ENCODE measurements at places on chromosomes 11 and 22. TPM values are rescaled to one million over a fixed set of nuclear protein-coding genes. Genes with fewer than 3 reads are reported as not detected.

DNA sequence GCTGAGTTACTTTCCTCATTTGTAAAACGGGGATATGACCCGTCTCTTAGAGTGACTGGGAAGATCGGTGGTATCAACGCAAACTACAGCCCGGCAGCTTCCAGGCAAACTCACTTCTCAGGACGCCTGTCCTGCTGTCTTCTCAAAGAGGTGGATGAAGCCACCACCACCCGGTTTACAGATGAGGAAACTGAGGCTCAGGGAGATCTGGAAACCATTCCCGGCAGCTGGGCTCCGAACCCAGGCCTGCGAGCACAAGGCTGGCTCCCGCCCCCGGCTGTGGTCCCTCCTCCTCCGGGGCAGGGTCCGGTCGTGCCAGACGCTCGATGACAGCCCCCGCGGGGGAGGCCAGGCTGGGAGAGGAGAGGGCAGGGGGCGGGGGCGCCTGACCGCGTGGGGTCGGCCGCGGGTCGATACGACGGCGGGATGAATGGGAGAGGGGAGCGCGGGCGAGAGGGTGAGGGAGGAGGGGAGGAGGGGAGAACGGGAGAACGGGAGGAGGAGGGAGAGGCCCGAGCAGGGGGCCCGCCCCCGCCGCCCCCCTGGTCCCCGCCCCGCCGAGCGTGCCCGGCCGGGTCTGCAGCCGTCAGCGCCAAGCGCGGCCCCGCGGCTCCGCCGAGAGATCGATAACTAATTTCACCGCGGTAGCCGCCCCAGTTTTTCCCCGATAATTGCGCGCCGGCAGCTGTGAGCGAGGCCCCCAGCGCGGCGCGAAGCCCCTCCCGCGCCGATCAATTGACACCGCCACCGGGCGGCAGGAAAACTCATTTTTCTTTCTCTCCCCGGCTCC, 14.0 kb downstream of the IGLL1 start:
- DNase-seq = peak; percentile 62

DNA sequence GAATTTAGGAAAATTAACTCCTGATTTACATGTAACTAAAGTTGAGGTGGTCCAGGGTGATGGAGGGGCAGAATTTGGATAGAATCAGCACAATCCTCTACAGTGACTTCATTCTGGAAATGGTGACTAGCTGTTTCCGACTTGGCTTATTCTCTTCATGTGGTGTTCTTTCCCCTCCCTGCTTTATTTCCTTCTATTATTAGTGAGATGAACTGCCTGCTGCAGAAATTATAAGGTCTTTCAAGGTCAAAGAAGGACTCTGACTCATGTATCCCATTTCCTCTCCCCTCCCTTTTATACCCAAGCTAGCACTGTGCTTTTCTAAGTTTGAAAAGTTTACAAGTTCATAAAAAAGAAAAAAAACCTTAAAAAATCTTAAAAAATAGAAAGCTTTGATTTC, 12.2 kb upstream of the MRPL17 start:
- DNase-seq = peak; percentile 46

DNA sequence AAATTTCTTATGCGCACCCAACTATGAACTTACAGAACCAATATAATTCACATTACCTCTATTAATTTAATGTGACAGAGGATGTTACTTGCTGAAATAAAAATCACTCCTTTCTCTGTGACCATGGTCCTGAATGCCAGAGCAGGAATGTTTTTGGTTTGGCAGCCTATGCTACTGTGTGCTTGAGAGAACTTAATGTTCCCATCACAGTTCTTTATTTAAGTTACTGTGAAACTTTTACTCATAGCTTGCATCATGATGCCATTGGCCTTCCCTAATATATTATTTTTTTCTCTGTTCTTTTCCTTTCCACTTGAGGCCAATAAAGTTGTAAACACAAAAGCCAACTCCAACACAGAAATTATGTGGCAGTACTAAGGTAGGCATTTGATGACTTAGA, 142.2 kb downstream of the FAM76B start:
- DNase-seq = no peak

GRCh38 chr11:115885535-115886421, 381.6 kb upstream of the CADM1 start:
- peak; percentile 49 for DNase-seq

DNA sequence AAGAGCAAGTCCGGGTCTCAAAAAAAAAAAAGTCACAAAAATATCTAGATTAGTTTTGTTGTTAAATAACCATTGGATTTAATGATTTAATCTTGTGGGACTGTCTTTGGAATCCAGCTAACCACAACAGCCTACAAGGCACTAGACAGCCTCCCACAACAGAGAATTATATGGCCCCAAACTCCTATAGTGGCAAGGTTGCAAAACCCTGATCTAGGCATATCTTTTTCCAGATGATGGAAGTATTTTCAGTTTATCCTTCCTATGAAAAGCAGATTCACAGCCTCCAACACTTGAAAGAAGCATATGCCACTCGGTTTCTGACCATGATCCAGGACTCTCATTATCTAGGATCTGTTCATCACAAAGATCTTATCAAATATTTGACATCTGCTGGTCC, 5.4 kb upstream of the C11orf87 start:
- DNase-seq = no peak

DNA sequence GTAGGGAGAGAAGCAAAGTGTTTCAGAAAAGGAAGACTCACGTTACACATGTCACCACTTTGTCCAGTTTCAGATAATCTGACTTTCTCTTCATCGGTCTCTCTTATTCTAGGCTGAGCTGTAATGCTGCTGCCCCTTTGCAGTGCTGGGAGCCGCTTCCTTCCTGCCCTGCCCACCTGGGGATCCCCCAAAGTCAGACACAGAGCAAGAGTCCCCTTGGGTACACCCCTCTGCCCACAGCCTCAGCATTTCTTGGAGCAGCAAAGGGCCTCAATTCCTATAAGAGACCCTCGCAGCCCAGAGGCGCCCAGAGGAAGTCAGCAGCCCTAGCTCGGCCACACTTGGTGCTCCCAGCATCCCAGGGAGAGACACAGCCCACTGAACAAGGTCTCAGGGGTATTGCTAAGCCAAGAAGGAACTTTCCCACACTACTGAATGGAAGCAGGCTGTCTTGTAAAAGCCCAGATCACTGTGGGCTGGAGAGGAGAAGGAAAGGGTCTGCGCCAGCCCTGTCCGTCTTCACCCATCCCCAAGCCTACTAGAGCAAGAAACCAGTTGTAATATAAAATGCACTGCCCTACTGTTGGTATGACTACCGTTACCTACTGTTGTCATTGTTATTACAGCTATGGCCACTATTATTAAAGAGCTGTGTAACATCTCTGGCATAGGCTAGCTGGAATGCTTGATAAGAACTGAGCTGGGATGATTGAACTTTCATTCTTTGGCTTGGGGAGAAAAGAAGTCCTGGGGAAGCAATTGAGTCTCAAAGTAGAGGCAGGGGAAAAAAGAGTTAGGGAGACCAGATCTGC, 31.2 kb upstream of the SMIM35 start:
- DNase-seq = peak; percentile 13

- peak; percentile 65 for DNase-seq
Measured at GRCh38 chr11:131370090-131370751, at the start of gene NTM. Gene NTM (plus strand): TSS chr11:131370615.

- peak; percentile 43 for DNase-seq
Measured at GRCh38 chr22:45163099-45163450, 650 bp upstream of the NUP50 start.

GRCh38 chr11:57434640-57435546, 8.0 kb upstream of the SLC43A3 start:
- DNase-seq = peak; percentile 91

GRCh38 chr11:95676308-95676707, 113.3 kb downstream of the FAM76B start:
- no peak for DNase-seq

GRCh38 chr11:31943056-31943780, 132.1 kb upstream of the PAX6 start:
- DNase-seq = no peak

DNA sequence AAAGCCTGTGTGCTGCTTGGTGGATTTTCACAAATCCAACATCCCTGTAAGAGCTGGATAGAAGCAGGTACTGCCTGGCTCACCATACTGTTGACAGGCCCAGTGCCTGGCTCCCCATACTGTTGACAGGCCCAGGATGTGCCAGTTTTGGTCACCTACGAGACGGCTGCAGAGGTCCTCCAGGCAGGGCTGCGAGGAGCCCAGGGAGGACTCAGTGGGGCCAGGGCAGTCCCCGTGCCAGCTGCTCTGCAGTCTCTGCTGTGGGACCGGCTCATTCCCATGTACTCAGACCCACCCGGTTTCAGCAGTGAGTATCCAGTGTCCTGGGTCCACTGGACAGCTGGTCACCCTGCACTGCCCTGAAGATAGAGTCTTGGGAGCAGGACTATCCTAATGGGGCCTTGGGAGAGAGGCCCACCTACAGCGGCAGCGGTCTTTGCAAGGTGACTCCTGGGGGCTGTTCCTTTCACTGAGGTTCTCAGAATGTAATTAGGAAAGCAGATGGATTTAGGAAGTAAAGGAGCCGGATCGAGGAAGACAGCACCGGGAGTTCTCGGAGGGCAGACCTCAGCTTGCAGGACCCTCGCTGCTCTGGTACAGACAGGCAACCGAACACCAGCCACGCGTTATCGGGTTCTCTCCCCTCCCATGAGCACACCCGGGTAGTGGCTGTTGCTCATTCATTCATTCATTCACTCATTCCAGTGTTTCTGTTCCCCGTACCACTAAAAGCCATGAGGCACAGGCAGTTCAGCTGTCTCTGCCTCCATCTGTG, 106.1 kb downstream of the CTTN start:
- DNase-seq = no peak

DNA sequence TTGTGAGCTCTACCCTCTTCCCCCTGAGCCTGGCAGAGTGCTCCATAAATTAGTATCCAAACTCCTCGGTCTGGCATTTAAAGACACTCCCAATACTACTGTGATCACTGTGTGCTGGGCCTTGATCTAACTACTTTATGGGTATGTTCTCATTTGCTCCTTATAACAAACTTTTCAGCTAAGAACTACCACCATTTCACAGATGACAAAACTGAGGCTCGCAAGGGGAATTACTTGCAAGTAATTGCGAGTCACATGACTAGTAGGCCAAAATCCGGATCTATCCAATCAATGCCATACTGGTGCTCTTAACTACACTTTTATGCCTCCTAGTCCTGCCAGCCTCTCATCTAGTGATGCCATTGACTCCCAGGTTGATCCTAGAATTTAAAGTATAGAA, 3.6 kb downstream of the THOC5 start:
- no peak for DNase-seq

DNA sequence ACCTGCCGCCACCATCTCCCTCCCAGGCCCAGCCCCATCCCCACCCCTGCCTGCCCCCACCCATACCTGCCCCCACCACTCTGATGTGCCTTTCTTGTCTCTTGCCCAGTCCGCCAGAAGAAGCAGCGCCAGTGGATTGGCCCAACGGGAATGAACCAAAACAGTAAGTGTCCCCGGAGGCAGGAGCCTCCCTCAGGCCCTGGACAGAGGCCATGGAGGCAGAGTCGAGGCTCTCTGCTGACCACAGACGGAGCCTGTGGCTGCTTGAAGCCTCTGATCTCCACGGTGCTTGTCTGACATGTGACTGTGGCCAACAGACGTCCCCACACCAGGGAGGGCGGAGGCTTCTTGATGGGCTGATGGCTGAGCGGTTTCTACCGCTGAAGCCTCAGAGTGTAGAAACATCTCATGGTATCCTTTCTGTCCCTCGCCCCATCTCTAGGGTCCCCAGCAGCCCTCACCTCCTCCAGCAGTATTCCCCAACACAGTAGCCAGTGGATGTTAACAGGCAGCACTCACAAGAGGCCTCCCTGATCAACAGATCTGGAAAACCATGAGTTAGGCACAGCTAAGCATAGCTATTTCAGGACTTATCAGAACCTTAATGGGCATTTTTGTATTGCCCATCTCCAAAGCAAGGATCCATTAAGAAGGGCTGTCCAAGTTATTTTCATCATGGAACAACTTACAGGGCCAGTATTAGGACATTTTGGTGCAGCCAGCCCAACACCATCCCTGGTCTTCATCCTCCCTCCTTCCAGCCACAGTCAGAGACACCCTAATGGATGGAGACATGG, 21.7 kb downstream of the CD5 start:
- DNase-seq = no peak

DNA sequence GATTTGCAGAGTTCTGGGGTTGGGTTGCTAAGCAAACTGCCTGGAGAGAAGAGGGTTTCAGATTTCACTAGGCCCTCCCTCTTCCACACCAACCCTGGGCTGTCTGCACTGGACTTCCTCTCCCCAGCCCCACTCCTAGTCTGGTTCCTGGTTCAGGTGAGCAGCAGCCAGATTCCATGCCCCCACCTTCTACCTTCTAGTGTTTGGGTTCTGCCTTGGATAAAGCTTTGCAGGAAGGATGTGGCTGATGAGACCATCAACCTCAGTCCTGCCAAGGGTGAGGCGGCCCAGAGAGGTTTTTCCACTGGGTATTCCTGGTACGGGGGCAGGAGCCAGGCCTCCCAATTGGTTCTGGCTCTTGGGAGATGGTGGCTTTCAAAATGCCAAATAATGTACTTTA, 68.3 kb downstream of the BCR start:
- peak; percentile 70 for DNase-seq

- DNase-seq = peak; percentile 28
Measured at GRCh38 chr11:1772270-1773130, 8.8 kb upstream of the CTSD start.

DNA sequence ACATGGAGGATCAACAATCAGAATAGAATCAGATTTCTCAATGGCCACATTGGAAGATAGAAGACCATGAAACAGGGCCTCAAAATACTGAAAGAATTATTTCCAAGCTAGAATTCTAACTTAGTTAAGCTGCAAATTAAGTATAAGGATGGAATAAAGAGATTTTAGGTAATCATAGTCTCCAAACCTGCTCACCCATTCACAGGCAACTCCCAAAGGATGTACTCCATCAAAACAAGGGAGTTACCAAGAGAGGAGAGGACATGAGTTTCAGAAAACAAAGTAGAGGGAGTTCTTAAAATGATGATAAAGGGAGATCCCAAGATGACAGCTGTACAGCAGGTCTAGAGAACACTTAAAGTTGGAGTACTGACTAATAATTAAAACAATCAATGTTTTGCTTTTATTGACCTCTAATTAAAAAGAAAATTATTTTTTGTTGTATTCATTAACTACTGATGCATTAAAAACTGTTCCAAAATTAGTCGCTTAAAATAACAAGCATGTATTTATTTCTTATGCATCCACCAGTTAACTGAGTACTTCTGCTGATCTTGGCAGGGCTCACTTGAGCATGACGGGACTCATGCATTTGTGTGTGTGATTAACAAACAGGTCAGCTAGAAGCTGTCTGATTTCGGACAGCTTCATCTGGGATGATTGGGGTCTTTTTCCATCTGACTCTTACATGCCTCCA, 95.6 kb downstream of the CD44 start:
- DNase-seq = no peak

DNA sequence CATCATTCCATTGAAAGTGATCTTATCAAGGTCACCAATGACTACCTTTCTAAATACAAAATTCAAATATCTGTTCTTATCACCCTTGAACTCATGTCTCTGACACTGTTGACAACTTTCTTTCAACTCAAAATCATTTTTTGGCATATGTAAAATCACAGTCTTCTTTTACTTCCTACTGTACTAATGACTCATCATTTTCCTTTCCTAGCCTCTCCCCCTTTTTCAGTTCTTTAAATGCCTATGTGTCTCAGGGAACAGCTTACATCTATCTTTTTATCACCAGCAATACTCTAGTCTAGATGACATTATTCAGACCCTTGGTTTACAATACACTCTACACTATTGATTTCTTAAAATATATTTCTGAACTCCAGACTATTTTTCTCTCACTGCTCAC, 2220.7 kb upstream of the RAG2 start:
- no peak for DNase-seq

The MFRP gene
- total RNA-seq = not detected

The MUC5B gene
- total RNA-seq = 181 TPM

The KCNQ1 gene
- 41.7 TPM for total RNA-seq

The P2RY2 gene
- 13.0 TPM for total RNA-seq

The PATE2 gene
- not detected for total RNA-seq

The SDHD gene
- 91.6 TPM for total RNA-seq

The BIRC2 gene
- total RNA-seq = 99.9 TPM

The OR2AG1 gene
- total RNA-seq = not detected

All from lung (tissue), 17 donors.